ENCODE measurements at places on chromosomes 4 and X.

DNA sequence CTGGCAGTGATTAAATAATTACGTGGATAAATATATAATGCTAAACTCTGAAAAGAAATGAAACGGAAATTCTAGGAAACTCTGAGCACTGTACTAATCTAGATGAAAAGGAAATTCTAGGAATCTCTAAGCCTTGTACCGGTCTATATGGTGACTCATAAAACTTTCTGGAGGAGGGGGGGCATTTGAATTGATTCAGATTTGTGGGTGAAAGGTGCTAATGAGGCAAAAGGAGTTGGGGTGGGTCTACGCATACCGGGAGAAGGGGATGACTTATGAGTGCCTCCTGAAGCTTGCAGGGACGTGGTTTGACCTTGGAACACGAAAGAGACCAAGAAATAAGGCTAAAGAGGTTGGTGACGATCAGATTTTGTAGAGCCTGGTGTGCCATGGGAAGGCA, 151.7 kb upstream of the CASK start:
- no peak for DNase-seq

- no peak for DNase-seq
Measured at GRCh38 chr4:88230969-88231771, 53.2 kb downstream of the PPM1K start.

DNA sequence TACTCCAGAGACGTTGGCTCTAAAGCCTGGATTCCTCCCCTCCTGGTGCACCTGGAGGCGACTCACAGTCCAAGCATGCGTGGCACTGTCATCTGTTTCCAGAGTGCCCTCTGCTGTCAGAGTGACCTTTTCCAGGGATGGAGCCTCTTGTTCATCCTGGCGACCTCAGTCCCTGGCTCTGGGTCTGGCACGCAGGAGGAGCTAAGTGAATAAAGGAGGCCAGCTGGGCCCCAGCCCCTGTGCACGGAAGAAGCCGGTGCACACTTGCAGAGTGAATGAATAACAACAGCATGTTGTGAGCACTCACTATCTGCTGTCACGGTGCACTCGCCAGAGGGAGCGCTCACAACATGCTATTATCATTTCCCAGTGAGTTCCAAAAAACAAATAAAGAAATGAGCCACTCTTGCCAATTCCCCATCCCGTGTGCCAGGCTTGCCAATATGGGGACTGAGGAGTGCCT, 27.8 kb upstream of the PSAPL1 start:
- DNase-seq = peak; percentile 44

DNA sequence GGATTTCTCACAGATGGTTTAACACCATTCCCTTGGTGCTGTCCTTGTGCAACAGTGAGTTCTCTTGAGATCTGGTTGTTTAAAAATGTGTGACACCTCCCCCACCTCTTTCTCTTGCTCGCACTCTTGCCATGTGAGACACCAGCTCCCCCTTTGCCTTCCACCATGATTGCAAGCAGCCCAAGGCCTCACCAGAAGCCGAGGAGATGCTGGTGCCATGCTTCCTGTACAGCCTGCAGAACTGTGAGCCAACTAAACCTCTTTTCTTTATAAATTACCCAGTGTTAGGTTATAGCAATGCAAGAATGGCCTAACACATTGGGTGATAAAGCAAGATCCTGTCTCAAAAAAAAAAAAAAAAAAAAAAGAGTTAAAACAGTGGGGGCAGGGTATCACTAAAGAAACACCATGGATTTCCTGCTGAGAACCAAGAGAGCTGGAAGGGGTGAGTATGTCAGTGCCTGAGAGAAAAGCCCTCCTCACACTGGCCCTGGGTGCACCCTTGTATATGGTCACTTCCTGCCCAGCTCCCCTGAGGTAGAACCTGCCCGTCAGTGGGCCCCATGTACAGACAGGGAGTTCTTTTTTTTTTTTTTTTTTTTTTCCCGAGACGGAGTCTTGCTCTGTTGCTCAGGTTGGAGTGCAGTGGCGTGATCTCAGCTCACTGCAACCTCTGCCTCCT, 46.4 kb downstream of the APOO start:
- DNase-seq = no peak

DNA sequence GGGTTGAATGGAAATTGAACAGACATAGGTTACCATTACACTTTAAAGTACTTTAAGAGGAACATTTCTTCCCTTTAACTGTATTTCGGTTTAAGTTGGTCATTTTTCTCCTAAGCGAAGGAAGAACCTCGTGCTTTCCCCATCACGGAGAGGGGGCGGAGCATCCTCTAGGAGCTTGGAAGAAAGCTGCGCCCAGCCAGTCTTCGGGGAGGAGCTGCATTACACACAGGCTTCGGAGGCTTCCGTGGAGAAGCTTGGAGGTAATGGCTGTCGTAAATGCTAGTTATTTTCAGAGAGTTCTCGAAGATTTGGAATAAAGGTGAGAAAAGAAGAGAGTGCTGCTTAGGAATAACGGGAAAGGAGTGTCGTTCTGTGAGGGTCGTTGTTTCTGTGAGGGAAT, at the start of gene PWWP3B:
Gene PWWP3B (plus strand): TSS at position 199 of the 400 bp plus-strand sequence. CDS start 37,128 bp downstream, outside the sequence.
- peak; percentile 12 for DNase-seq

Measured in foreskin keratinocyte (primary cell).